ENCODE measurements at places on chromosomes 5 and 9. TPM values are rescaled to one million over a fixed set of nuclear protein-coding genes. Genes with fewer than 3 reads are reported as not detected.

C9 gene
- total RNA-seq, result 0.16 TPM

PRRX2 gene
- 21.5 TPM for total RNA-seq

SPINK5 gene
- total RNA-seq, result 0.09 TPM

ANXA1 gene
- 602 TPM for total RNA-seq

LHX6 gene
- not detected for total RNA-seq

SAXO1 gene
- 0.09 TPM for total RNA-seq

ANGPTL2 gene
- total RNA-seq, result 55.8 TPM

SLC6A19 gene
- total RNA-seq, result not detected

GABRP gene
- total RNA-seq, result not detected

SAPCD2 gene
- total RNA-seq, result 0.47 TPM

MTX3 gene
- 12.6 TPM for total RNA-seq

Measured in bronchial smooth muscle cell (primary cell).